B cell (primary cell): ENCODE measurements at places on chromosomes 11 and 22.

GRCh38 chr11:109940816-109941215, 152.4 kb upstream of the ZC3H12C start:
- DNase-seq = no peak

DNA sequence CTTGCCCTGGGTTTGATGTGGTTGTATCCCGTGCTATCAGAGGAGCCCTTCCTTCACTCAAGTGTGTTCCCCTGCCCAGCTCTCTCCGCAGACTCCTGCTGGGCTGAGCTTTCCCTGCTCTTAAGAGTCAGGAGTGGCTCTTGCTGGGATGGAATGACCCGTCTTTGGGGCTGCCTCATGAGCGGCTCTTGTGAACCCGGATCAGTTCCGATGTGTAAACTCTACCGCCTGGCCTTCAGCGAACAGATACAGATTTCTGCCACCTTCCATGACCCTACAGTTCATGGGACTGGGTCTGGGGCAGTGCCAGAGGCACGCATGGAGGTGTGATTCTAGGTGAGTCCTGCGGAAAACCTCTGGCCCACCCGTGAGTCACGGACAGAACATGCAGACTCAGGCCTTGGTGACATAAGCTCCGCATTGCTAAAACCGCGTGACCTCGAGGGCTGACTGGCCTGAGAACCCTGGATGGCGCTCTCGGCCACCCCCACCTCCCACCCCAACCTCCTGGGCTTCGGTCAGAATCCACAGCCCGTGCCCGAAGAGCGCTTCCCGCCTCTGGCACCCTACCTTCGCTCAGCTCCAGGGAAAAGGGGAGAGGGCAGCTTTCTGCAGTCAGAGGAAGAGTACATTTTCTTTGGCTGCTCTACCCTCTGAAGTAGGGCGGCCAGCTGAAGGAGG, 1.3 kb upstream of the ZBTB16 start:
- DNase-seq = no peak

- no peak for DNase-seq
These were observed 515.7 kb downstream of the BUD13 start for GRCh38 chr11:116257092-116257491.

- DNase-seq = peak; percentile 67
These were observed at the start of gene PARVB for GRCh38 chr22:44024288-44024921. PARVB (plus strand) TSS chr22:44024302; CDS start chr22:44024340, 38 bp downstream.

DNA sequence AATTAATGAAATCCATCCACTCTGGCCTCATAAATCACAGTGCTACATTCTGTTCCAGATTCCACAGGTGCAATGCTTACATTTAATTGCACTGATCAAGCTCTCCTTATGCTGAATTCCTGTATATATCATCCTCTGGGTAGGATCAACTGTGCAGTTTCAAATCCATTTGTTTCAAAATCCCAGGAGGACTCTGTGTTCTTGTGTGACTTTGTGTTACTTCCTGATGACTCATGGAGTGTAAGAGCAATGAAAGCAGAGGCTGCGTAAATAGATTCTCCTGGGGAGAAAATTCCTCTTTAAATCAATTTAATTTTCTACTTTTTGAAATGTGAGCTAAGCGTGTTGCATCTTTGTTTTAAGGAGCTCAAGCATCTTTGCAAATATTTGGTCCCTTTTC, 752.7 kb downstream of the METTL15 start:
- DNase-seq = no peak

GRCh38 chr11:41920374-41920773, 460.9 kb upstream of the LRRC4C start:
- DNase-seq = no peak
